ENCODE measurements at places on chromosomes 7 and 10.
A peak's percentile ranks its signal among the peaks of the same experiment; 100 is the strongest.

DNA sequence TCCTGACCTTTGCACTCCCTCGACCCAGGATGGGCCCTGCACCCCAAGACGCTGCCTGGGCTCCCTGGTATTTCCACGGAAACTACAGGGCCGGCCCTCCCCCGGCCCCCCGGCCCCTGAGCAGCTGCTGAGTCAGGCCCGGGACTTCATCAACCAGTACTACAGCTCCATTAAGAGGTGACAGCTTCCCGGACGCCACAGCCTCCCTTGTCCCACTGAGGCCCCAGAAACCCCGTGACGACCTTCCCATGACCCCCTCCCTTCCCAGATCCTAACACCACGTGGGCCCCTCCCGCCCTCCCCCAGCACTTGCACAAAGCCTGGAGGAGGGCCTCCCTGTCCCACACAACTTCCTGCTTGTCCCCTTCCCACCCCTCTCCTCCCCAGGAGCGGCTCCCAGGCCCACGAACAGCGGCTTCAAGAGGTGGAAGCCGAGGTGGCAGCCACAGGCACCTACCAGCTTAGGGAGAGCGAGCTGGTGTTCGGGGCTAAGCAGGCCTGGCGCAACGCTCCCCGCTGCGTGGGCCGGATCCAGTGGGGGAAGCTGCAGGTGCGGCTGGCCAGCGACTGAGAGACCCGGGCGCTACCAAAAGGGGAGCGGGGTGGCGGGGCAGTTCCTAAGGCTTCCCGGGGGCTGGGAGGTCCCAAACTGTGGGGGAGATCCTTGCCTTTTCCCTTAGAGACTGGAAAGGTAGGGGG lies 5.7 kb downstream of the NOS3 start:
- DNase-seq, result no peak

GRCh38 chr7:54080971-54081370 lies 461.2 kb upstream of the VSTM2A start:
- no peak for DNase-seq

DNA sequence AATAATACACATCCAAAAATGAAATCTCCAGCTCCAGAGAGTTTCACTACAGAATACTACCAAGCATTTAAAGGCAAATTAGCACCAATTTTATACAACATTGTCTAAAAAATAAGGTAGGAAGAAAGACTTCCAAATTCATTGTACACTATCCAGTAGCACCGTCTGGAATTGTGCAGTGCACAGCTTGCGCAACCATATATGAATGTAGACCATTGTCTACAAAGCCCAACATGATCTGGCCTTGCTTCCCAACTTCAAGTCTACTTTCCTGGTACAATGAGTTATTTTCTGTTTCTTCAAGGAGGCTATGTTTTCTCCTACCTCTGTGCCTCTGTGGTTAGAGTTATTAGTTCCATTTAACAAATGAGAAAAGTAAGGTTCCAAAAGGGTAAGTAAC lies 115.4 kb upstream of the FOXK1 start:
- DNase-seq, result no peak

GRCh38 chr10:1267568-1267967 lies 211.4 kb downstream of the WDR37 start:
- no peak for DNase-seq

DNA sequence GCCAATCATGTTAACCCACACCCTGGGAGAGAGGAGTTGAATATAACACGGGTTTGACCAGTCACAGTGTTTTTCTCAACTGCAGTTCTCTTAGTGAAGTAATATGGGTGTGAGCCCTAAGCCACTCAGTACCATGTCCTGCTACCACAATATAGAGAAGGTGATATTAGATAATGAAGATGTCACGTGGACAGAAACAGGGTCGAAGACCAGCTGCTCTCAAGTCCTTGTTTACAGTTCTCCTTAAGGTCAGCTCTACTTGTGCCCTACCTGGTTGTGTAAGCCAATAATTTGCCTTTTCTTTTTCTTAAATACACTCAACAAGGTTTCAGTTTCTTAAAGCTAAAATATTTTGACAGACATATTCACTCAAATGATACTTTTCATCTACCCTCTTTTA lies 128.3 kb upstream of the POT1 start:
- DNase-seq, result no peak

GRCh38 chr7:13827716-13828115 lies 161.8 kb downstream of the ETV1 start:
- no peak for DNase-seq

- DNase-seq, result no peak
Observed at GRCh38 chr7:3636131-3636860, 335.2 kb downstream of the SDK1 start.

DNA sequence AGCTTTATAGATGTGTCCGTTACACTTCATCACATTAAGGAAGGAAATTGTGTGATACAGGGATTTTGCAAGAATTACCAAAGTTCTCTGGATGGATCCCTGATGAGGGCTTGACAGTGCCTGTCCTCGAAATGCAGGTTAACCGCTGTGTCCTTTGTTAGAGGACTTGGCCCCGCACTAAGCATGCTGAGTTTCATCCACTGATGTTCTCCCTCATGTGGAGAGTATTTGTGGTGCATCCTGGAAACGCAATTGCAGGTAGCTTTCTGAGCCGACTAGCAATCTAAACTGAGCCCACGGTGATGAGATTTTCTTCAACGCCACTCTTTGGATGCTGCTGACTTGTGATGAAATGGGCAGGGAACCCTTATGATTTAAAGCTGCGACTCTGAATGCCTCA lies 71.9 kb upstream of the STK17A start:
- DNase-seq, result no peak

DNA sequence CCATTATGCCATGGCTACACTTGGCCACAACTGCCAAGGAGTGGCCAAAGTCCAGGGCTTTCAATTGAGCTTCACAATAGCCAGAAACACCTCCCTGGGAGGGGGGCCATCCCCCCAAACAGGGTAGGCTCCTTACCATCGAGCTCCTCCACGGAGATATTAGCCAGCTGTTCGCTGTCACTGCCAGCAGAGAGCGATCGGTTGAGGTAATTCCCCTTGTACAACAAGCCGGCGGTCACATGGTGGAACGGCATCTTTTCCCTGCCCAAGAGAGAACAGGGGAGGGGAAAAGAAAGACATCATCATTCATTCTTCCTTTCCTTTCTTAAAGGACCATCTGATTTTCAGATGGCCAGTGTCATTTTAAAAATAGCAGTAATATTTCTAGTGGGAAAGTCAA lies 133.6 kb downstream of the CALN1 start:
- DNase-seq, result no peak

GRCh38 chr7:19747740-19748339 lies 25.6 kb downstream of the TMEM196 start:
- DNase-seq, result peak; percentile 58

GRCh38 chr7:86914551-86914950 lies 144.9 kb downstream of the ELAPOR2 start:
- no peak for DNase-seq

- peak; percentile 48 for DNase-seq
Observed at GRCh38 chr10:125531465-125531864, 151.5 kb downstream of the TEX36 start.

DNA sequence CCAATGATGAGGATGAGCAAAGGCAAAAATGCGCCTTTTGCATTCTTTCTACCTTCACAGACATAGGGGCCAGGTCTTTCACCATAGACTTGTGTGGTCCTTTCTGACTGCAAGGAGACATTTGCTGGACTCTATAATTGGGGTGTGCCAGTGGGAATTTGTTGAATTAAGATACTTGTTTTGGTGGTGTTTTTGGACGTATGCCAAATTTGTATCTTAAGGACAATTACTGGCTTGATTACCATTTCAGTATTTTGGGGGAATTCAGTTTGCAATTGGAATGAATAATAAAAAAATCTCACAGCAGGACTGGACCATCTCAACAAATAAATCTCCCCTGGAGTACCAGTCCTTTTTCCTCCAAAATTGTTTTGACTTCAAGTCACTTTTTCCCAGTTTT lies 47.9 kb downstream of the SND1 start:
- DNase-seq, result no peak

DNA sequence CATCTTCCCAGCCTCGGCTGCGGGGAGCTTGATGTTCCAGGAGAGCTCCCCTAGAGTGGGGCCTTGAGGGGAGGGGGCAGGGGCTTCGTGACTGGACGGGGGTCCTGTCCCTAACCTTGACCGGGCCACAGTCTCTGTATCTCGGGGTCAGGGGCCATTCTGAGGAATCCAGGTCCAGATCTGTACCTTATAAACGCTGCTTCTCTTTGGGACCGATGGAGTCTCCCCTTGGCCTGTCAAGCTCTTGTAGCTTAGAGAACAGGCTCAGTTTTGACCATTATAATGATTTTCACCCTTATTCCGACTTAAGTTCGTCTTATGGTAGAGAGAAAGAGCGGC lies 831 bp downstream of the ZKSCAN5 start:
- DNase-seq, result no peak

- no peak for DNase-seq
Observed at GRCh38 chr7:149468208-149468607, 7.3 kb upstream of the ZNF777 start.

- no peak for DNase-seq
Observed at GRCh38 chr7:53062796-53063195, 27.4 kb downstream of the POM121L12 start.

DNA sequence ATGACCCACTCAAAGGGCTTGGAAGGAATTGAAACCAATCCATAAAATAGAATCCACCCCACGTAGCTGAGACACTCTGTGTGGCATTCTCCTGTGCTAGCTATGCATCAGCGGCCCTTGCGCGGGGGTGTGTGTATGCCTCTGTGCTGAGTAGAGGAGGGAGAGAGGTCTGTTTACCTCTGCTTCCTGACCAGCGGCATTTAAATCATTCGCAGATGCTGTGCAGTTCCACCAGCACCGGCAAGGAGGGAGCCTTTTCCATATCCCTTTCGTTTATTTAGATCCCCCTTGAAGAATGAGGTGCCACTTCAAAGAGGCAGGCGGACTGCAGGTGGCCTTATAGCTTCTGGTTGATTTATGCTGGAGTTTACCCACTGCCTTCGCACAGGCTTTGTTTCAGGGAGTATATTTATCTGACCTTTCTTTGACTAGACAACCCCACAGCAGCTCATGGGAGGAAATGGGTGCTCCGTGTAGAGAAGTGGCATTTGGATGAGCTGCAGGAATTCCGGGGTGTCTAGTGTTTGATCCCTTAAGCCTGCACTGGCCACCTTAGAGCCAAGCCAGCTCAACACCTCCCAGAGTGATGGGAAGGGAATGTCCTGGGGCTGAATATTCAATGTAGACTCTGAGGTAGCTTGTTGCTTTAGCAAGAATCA lies 11.4 kb downstream of the C10orf53 start:
- DNase-seq, result no peak

DNA sequence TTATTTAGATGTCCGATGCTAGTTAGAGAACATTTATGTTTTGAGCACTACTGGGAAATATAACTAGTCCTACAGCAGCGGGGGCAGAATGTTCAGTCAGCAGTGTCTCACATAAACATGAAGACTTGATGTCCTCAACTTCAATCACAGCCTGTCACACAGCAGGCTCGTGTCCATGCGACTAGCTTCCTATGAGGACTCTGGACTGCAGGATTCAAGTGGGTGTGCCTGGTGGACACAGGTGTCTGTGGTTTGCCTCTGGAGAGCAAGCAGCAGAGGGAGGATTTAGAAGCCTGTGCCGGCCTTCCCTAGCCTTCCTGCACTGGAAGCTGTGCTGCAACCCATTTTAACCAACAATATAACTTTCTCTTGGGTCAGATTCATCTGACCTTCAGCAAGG lies 30.0 kb upstream of the LANCL2 start:
- DNase-seq, result no peak

DNA sequence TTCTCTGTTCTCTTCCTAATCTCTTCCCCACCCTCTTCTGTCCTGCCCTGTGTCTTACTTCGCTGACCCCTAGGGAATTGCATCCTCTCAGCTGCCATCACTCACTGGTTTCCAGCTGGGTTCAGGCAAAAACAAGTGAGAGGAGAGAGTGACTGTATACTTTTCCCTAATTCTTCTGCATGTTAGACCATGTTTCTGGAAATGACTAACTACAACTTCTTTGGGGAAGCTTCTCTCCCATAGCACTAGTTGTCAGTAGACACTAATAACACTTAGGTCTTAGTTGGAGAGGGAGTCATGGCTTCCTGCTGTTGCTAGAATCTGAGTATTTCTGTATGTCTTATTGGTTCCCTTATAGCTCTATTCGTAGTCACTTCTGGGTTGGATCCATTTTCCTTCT lies 299.0 kb upstream of the FZD1 start:
- DNase-seq, result no peak

DNA sequence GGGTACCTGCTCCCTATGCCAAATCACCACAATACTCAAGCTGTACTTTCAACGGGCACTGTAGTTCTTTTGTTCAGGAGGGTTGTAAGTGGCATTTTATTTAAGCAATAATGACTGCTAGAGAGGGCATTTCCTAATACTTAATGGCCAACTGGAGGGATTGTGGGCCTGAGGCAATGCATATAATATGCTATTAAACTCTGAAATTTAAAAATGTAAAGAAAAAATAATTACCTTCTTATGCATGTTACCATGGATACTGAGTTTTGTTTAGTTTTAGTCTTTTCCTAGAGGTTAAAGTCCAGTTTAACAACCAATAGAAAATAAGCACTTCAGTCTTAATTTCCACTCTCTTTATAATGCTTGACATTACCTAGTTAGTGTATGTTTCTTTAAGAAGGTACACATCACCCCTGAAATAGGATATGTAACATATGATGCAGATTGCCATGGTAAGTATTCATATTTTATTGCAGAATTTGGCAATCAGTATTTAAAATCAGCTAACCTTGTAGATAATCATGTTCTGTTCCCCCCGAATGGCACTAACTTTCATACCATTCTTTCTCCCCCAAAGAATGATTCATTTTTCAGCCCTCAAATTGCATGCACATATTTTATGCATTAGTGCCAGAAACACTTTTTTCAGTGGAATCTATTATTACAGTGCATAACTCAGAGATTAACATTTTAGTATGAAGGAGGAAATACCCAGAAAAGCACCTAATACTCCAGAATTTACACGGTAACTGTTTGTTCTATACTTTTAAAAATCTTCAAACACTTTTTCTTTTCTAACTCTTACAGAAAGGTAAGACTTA lies 90.3 kb upstream of the ZNF438 start:
- DNase-seq, result no peak

- DNase-seq, result no peak
Observed at GRCh38 chr10:44069573-44069972, 315.3 kb downstream of the CXCL12 start.

DNA sequence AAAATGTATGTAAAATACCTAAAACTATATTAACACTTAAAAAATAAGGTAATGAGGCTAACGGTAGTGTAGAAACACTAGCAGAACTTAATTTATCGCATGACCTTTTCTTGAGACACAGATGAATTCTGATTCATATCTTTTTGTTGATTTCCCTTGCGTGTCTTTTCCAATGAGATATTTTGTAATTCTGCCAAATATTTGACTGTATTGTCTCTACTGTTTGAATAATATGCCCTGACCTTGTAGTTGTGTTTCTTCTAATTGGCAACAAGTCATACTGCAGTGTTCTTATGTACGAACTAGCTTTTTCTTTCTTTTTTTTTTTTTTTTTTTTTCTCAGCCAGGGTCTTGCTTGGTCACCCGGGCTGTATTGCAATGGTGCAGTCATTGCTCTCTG lies 9.2 kb upstream of the ABCB1 start:
- DNase-seq, result no peak

GRCh38 chr7:15557186-15557585 lies 4.6 kb downstream of the AGMO start:
- no peak for DNase-seq
